Sigmoid colon (tissue), 7 donors: ENCODE measurements at places on chromosomes 16 and 17.

GRCh38 chr16:82660075-82660645, 33.4 kb downstream of the CDH13 start:
- no peak for DNase-seq

- no peak for DNase-seq
These were observed 933 bp upstream of the ATXN7L3 start for GRCh38 chr17:44200478-44201155.

DNA sequence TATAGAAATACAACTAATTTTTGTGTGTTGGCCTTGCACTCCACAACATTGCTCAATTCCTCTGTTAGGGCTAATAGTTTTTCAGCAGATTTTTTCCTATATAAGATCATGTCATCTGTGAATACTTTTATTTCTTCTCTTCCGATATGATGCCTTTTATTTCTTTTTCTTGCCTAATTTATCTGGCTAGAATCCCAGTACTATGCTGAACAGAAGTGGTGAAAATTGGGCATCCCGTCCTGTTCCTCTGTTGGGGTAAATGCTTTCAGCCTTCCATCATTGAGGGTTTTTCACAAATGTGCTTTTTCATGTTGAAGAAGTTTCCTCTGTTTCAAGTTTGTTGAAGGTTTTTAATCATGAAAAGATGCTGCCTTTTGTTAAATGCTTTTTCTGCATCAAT, 22.7 kb upstream of the TNFRSF13B start:
- DNase-seq, result peak; percentile 1

DNA sequence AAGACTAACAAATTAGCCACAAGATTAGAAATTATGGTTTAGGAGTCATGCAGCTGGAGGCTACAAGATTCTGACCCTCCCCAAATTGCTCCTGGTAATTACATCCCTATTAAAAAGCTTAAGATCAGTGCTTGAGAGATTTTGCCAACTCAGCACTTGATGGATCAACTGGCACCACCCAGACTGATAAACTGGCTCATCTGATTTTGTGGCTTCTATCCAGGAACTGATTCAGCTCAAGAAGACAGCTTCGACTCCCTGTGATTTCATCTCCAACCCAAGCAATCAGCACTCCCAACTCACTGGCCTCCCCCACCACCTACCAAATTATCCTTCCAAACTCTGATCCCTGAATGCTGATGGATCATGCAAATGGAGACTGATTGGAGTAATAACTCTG, 94.8 kb downstream of the TNFRSF13B start:
- DNase-seq, result no peak

- no peak for DNase-seq
These were observed 50.6 kb downstream of the GTF3C1 start for GRCh38 chr16:27498916-27499658.

DNA sequence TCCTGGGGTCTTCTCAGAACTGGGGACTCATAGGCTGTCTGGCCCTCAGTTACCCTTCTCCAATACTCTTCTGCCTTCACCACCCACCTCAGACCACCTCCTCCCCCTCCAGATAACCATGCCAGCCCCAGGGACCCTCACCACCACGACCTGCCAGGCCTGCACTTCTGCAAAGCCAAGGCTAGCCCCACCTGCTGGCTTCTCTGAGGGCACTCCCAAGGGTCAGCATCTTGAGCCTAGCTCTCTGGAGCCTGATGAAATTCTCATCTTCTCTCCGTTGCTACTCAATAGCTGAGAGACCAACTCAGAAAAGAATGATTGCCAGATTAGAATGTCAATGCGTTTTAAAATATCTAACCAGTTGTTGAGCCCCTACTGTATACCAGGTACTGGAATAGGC, 56.1 kb upstream of the LYRM9 start:
- no peak for DNase-seq

DNA sequence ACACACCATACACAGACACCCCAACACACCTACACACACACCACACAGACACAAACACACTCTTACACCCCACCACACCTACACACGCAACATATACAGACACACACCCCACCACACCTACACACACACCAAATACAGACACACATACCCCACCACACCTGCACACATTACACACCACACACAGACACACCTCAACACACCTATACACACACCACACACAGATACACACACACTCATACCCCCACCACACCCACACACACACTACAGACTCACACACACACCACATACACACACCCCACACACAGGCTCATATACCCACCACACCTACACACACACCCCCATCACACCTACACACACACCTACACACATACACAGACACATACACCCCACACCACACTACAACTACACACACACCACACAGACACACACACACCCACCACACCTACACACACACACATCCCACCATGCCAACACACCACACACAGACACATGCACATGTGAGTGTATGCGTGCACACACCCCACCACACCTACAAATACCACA, 31.4 kb downstream of the GPT2 start:
- DNase-seq, result no peak
